Urinary bladder (tissue), 4 donors: ENCODE measurements at places on chromosomes 4 and X.

DNA sequence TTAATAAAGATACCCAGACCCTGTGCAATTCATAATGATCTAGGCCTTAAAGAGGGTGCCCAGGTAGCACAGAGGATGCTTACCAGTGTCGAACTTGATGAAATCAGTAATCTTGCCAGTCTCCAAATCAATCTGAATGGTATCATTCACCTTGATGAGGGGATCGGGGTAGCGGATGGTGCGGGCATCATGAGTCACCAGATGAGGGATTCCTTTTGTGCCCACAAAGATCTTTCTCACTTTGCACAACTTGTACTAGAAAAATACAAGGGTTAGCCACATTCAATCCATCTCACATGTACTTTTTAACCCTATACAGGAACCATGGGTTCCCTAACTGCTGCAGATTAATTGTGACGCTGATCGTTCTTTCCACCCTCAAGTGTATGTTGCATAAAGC is 3.3 kb downstream of the RPS4X start:
- no peak for DNase-seq

GRCh38 chr4:105630670-105631655 is 77.5 kb downstream of the INTS12 start:
- DNase-seq = no peak

GRCh38 chr4:40850496-40850895 is 100.7 kb downstream of the NSUN7 start:
- DNase-seq = no peak

GRCh38 chr4:147779451-147779850 is 47.6 kb downstream of the ARHGAP10 start:
- no peak for DNase-seq

GRCh38 chr4:6523251-6523650 is 50.8 kb upstream of the PPP2R2C start:
- DNase-seq = no peak

DNA sequence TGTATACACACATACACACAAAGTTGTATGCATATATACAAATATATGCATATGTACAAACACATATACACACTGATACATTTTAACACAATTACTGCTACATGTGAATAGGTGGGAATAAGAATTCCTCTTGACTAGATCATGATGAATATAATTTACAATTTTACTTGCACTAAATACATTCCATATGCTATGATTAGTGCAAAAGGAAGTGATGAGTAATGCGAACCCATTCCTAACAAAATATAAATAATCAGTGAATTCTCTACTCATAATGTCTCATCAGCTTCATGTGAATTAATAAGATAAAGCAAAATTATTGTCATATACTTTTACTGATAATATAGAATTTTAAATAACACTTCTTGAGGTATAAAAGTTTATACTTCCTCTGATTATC is 1077.3 kb upstream of the PCDH10 start:
- DNase-seq = no peak

- DNase-seq = no peak
Measured at GRCh38 chr4:14928035-14928434, 74.2 kb upstream of the CPEB2 start.

DNA sequence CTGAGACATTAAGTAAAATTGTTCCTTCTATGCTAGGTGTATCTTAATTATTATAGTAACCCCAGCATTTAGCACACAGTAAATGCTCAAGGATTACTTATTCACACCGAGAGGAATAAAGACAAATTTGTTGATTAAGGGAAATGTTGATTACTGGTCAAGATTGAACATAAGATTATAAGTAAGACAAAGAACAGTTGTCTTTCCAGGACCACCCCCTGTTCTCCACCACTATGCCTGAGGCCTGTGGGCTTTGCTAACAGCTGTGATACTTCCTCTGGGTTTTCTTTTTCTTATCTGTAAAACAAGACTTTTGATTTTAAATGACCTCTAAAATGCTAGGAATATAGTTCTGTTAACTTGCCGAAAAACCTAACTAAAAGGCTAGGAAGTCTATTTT is 128.0 kb downstream of the DCLK2 start:
- DNase-seq = no peak

- no peak for DNase-seq
Measured at GRCh38 chr4:150746156-150746555, 164.2 kb downstream of the MAB21L2 start.

- no peak for DNase-seq
Measured at GRCh38 chr4:8324640-8325239, 55.2 kb downstream of the HTRA3 start.

- no peak for DNase-seq
Measured at GRCh38 chr4:126790633-126791032, 842.1 kb upstream of the INTU start.

DNA sequence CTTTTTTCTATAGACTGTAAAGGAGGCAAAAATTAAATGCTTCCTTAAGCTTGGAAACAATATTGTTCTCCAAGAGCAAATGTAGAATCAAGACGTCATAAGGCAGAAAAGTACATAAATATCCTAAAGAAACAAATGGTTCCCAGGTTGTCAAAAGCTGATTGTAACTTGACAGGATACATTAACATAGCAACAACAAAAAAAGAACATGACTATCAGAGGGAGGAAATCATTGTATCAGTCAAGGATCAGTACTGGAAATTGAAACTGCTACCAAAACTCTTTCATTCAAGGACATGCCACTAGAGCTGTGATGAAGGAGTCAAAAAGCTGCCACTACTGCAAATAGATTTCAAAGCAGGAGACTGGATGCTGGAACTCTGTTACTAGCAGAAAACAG is 168.3 kb downstream of the BTC start:
- DNase-seq = no peak

- DNase-seq = no peak
Measured at GRCh38 chr4:143431526-143432257, 81.8 kb upstream of the SMARCA5 start.

GRCh38 chr4:142408003-142408441 is 438.1 kb downstream of the INPP4B start:
- DNase-seq = no peak

GRCh38 chrX:153983321-153983801 is 10.8 kb downstream of the TMEM187 start:
- no peak for DNase-seq

GRCh38 chr4:5921981-5922380 is 29.1 kb upstream of the CRMP1 start:
- DNase-seq = no peak

DNA sequence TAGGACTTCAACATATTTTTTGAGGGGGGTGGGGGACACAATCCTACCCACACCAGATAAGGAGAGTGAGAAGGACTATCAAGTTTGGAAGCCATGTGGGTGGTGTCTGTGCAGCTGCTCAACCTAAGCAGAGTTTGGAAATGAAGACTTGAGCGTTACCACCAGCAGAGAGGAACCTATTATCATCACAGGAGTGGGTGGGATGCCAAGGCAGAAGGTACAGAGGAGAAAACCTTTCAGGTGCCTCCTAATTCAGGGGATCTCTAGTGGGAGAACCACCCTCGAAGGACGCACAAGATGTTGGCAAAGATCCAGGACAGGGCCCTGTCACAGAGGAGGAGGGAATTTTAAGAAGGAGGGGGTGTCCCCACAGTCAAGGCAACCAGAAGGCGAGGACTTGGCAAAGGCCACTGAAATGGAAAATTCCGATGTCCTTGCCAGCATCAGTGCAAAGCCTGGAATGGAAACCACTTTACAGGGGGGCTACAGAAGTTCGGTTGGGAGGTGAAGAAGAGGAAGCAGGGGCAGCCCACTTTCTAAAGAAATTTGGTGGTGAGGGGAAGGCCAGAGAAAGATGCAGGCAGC is 8.4 kb upstream of the GPM6B start:
- no peak for DNase-seq

DNA sequence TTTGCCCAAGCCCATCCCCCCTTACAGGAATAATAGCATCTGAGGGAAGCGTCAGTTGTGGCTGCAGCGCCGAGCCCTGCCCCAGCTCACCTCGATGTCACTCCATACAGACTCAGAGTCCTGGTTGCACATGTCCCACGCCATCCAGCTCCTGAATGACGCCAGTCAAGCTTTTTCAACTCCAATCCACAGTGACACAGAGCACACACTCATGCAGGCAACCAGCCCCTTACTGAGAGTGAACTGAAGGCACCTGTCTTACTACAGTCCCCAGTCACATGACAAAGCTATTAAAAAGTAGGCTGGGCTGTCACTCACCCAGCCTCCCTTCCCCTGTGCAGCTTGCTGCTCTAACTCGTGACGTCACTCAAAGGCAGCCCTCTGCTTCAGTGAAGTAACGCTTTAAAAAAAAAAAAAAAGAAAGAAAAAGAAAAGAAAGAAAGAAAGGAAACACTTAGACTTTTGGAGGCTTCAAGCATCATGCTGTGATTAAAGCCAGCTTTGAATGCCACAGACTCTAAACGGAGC is at the start of gene PPARGC1A:
Gene PPARGC1A, minus strand, starts transcription at position 234 of the 528 bp plus-strand sequence. Its CDS starts 90 bp downstream, at position 144.
- DNase-seq = no peak
